ENCODE measurements at places on chromosomes 2 and 18.

DNA sequence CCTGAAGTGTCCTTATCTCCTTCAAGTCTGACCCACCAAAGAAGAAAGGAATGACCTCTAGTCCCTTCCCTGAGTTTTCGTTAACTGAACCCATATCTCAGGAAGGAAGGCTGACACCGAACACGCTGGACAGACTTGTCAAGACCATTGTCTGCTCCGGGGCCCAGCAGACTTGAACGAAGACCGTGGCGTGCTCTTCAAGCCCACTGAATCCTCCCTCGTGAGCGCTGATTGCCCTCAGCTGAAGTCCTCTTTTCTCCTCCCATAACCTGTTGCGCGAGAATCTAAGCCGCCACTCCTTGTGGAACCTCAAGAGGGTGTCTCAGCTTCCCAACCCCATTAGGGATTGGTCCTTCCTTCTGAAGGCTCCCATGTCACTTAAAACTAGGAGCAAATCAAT is 634 bp upstream of the CNDP1 start:
- no peak for DNase-seq

GRCh38 chr2:84781942-84782716 is 98.8 kb downstream of the TRABD2A start:
- DNase-seq, result no peak

DNA sequence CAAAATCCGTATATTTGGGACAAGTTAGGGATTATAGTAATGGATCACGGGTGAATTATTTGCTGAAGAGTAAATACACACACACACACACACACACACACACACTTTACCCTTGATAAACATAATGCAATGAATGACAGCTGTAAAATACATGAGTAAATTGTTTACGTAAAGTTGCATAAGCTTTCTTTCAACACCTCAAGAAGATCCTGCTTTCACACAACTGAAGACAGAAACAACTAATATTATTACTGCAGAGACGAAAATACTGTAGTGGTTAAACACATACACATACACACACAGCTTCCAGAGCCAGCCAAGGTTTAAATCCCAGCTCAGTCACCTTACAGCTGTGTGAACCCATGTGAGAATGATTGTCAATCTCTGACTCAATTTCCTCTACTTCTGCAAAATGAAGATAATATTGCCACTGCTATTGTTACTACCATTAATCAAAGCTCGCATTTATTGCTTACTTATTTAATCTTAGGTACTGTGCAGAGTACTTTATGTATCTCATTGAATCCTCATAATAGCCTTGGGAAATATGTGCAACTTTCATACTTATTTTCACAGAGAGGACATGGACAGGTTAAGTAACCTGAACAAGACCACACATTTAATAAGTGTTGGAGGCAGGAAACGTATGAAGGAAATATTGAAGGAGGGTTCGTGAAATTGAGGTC is 50.6 kb upstream of the DOK6 start:
- DNase-seq, result no peak

DNA sequence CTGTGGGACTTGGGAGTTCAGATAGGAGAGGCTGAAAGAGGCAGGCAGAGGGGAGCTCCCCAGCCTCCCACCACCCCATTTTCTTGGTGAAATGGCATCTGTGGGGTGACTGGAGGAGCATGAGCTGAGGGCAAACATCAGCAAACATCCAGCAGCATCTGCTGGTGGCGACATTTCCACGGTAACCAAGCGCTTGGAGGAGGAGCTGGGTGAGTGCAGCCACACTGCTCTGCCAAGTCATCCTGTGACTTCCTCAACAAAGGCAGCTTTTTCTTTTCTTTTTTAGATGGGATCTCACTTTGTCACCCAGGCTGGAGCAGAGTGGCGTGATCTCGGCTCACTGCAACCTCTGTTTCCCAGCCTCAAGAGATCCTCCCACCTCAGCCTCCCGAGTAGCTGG is 5.6 kb downstream of the TXNL4A start:
- no peak for DNase-seq

DNA sequence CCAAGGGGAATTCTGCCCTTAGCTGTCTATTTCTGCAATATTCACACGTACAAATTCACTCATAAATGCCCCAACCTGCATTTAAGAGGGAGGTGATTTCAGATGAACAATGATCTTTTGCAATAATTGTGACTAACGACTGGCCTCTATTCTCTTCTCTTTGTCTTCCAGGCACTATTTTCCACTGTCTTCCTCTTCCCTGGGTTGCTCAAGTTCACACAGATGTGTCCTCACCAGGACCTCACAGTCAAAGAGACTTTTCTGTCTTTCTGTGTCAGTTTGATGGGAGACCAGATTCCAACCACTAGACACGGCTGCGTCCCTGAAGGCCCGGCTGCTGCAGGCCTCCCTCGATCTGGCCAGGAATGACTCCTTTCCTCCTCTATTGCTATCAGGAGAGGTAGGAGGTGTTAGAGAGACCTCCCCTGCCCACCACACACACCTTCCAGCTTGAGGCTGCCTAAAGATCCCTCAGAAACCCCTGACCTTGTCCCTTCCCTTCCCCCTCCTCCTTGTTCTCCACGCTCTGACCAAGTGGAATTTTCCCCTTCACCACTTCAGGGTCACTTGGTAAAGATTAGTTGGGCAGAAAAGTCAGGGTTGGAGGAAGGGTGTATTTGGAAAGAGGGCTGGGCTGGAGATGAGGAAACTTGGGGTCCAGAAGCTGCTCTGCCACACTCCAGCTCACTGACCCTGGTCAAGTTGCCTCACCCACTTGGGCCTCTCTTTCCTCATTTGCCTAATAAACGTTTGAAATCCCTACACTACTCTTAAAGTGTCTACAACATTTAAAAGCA is 109.2 kb upstream of the COPS8 start:
- no peak for DNase-seq

- no peak for DNase-seq
These were observed 58.2 kb downstream of the PMAIP1 start for GRCh38 chr18:59957957-59958356.

GRCh38 chr2:235149240-235149659 is 197.4 kb downstream of the SH3BP4 start:
- DNase-seq, result no peak

DNA sequence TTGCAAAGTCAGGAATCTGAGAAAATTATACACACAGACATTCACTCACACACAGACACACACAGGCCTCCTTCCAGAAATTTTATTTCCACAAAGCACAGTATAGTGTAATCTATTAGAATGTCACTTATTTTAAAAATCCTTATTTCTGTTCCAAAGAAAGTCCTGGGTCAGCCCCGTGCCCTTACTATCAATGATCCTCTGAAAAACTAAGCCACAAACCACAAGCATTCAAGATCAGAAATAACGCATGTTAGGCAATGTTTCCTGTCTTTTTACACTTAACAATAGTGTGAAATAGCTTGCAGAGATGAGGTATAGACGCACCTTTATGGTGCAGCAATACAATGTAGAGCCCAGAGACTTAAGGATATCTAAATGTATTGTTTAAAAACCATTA is 25.8 kb downstream of the TBC1D8 start:
- DNase-seq, result no peak

- no peak for DNase-seq
These were observed 44.8 kb downstream of the ASAP2 start for GRCh38 chr2:9251154-9252001.

DNA sequence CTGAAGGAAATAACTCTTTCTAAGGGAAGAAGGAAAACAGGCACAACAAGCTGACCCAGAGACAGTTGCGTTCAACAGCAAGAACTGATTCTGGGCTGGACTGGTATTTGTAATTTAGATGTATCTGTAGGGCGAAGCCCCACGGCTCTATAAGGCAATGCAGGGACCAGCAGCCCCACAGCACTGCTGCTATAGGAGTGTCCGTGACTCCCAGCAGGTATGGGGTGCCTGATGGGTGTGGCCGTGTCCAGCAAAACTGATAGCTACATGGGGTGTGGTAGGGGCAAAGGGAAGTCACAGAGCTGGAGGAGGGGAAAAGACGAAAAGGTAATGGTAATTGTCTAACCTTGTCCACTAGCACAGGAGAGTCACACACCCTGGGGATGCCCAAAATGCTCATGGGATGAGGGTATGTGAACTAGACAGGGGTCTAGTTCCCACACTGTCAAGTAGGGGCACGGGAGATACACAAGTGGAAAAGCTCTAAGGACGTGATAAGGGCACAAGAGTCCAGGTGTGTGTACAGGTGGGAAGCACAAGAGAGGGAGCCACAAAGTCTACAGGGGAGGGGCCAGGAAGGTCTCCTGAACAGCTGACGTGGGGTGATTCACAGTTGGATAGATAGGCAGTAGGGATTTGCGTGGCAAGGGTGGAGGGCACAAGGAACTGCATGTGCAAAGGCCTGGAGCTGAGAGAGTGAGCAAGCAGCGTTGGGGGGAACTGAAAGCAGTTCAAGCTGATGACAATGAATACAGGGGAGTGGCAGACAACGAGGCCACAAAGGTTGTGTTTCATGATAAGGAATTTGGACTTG is 48.5 kb upstream of the ASPRV1 start:
- DNase-seq, result no peak

- no peak for DNase-seq
These were observed 10.1 kb upstream of the SULT1C4 start for GRCh38 chr2:108367561-108368175.

DNA sequence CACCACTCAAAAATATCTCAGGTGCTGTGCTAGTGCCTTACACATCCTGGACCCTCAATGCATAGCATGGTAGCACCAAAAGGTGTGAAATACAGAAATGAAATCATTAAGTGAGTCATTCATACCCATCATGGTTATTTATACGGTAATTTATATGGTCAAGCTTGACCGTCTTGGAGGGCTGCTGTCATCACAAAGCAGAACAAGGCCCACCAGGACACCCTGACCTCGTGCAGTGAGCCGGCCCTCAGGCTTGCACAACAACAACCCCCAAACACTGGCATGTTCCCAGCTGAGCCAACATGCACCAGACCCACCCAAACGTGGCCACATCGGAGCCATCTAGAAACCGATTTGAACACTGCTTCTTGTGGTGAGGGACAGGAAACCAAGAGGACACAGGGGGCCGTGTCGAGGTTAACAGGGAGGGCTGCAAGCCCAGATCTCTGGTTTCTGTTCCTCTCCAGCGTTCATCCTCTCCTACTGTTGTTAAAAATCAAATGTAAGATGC is 378.5 kb upstream of the ID2 start:
- DNase-seq, result no peak

- DNase-seq, result no peak
These were observed 384.7 kb upstream of the ACVR2A start for GRCh38 chr2:147460155-147460554.

DNA sequence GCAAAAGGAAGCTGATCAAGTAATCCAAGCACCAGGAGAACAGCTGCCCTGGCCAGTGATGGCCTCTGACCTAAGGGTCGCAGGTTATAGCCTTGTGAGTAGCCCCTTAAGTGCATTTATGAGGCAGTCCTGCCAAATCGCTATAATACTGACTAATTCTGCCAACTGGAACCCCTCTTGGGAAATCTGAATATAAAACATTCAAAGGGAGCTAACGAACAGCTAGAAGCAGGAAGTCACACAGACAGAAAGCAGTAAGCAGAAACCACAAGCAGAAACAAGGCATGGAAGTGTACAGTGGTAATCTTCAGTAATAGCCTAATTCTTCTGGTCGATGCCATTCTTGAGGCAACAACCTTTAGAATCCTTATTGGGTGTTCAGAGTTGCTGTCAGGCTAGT is 521.3 kb downstream of the METTL4 start:
- no peak for DNase-seq

GRCh38 chr2:88753833-88754584 is 62.5 kb downstream of the RPIA start:
- DNase-seq, result no peak

DNA sequence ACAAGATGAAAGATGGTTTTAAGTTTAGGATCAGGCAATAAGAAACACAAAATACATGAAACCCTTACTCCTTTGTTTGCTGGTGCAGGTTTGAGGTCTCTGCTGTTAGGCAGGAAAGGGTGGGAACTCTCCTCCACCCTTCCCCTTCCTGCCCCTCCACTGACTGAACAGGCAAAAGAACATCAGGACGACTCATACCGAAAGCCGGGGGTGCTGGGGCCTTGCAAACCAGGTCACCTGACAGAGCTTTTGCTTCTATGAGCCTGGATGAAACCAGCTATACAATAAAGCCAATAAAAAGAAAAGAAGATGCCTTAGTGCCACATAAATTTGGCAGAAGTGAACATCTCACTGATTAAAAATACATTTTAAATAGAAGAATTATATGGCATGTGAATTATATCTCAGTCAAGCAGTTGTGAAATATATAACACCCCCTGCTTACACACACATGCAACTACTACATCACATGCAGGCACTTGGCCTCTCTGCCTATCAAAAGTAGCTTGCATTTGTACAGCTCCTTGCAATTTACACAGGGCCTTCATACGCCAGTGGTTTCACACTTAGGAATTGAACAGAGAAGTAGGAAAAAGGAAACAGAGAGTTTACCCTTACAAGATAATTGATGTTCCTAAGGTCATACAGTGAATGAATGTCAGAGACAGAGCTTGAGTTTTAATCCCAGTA is 215.1 kb upstream of the TRIB2 start:
- no peak for DNase-seq

- no peak for DNase-seq
These were observed 343.8 kb downstream of the PID1 start for GRCh38 chr2:228927028-228928010.

GRCh38 chr2:64848363-64848762 is 140.8 kb upstream of the SLC1A4 start:
- no peak for DNase-seq

- DNase-seq, result no peak
These were observed 221.7 kb downstream of the HAUS1 start for GRCh38 chr18:46325895-46326294.

- DNase-seq, result no peak
These were observed 4.3 kb upstream of the ARHGEF4 start for GRCh38 chr2:130832296-130832940.

DNA sequence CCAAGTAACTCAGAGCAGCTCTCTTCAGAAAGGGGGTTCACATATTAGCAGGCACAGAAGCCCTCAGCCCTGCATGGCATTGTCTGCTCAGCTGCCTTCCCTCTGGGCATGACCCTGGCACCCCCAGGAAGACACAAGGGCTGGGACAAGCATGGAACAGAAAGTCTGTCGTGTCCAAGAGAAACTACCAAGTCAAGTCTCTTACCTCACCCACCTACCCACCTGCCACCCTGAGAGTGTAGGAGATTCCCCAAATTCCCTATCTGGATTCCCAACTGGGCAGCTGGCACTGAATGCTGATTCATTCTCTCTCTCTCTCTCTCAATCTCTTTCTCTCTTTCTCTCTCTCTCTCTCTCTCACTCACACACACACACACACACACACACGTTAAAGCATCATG is 21.6 kb downstream of the SMAD7 start:
- DNase-seq, result no peak

All from HAP-1 (cell line).